Activated T-cell treated with anti-CD3 and anti-CD28 coated beads, Interleukin-2, amount 50 U/mL, for 72 hours (primary cell): ENCODE measurements at places on chromosomes 5 and 9. TPM values are rescaled to one million over a fixed set of nuclear protein-coding genes. Genes with fewer than 3 reads are reported as not detected.

GRCh38 chr5:178507151-178507932, 82.9 kb downstream of the COL23A1 start:
- no peaks in the 10 kb centered on the region for H3K27me3 ChIP-seq
- no peaks in the 10 kb centered on the region for H3K36me3 ChIP-seq
- H3K27ac ChIP-seq, result no peak overlapping the region
- no peak overlapping the region for H3K4me3 ChIP-seq

- no peak overlapping the region for H3K27ac ChIP-seq
- H3K4me3 ChIP-seq, result no peak overlapping the region
- DNase-seq, result no peak
- H3K27me3 ChIP-seq, result peaks cover 4% of the 10 kb centered on the region
Observed at GRCh38 chr9:4324513-4324912, 24.6 kb upstream of the GLIS3 start.

DNA sequence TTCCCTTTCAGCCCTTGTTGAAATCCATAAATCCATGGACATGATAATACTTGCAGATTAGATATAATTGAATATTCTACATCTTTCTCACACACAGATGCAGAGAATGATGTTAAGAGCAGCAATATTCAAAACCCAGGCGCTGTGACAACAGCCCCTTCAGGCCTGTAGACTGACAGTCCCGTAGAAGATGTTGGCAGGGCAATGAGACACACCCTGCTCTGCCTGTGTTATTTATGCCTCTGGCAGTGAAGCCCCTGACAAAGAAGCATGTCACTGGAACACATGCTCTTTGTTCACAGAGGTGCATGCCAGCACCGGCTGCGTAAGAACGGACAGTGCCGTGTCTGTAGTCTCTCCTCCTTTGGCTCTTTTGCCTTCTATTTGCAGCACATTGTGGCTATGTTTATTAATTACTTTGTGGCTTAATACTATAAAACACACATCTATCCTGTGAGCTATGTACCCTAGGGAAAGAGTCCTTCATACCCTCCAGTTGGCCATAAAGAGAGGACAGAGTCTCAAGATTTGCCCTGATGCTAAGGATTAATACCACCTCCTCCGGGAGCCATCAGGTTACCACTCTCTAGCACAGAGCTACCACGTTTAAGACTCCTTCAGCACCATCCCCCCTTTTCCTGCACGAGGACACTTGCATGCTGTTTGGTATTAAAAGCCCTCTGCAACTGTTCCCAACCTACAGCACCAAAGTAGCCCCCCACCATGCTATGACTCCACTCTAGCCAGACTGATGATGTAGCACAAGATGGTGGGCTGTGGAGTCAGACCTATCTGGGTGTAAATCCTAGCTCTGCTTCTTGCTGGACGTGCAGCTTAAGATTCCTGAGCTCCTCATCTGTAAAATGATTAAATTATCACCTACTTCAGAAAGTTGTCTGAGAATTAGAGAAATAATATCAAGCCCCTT, 2.0 kb upstream of the ANP32B start:
- peak overlapping the region; percentile 87 for H3K4me3 ChIP-seq
- peaks cover 6% of the 10 kb centered on the region for H3K36me3 ChIP-seq
- no peak for DNase-seq
- H3K4me1 ChIP-seq, result peaks cover 50% of the 10 kb centered on the region
- no peaks in the 10 kb centered on the region for H3K27me3 ChIP-seq
- peak overlapping the region; percentile 93 for H3K27ac ChIP-seq

DNA sequence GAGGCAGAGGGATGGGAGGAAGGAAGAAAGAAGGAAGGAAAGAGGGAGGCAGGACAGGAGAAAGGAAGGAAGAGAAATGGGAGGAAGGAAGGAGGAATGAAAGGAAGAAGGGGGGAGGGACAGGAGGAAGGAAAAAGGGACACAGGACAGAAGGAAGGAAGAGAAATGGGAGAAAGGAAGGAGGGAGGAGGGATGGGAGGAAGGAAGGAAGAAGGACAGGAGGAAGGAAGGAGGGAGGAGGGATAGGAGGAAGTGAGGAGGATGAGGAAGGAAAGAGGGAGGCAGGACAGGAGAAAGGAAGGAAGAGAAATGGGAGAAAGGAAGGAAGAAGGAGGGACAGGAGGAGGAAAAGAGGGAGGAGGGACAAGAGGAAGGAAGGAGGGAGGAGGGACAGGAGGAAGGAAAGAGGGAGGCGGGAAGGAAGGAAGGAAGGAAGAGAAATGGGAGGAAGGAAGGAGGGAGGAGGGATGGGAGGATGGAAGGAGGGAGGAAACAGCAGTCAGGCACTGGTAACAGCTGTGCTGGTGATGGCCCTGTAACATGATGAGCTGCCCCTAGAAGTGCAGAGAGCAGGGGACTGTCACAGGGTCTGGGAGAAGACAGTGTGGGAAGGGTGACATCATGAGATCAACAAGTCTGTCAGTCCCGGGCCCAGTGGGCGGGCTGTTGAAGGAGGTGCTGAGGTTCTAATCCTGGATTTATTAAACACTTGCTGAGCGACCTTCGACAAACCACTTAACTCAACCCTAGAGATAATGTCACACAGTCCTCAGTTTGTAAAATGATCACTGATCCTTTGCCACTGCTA, 10.7 kb upstream of the IRX1 start:
- DNase-seq, result no peak
- H3K4me3 ChIP-seq, result no peak overlapping the region
- no peaks in the 10 kb centered on the region for H3K4me1 ChIP-seq
- H3K27me3 ChIP-seq, result peaks cover 56% of the 10 kb centered on the region

GRCh38 chr5:124538191-124538590, 208.2 kb downstream of the ZNF608 start:
- peaks cover 22% of the 10 kb centered on the region for H3K27me3 ChIP-seq
- no peak for DNase-seq
- H3K4me3 ChIP-seq, result no peak overlapping the region
- no peaks in the 10 kb centered on the region for H3K4me1 ChIP-seq
- H3K27ac ChIP-seq, result no peak overlapping the region
- H3K36me3 ChIP-seq, result no peaks in the 10 kb centered on the region

DNA sequence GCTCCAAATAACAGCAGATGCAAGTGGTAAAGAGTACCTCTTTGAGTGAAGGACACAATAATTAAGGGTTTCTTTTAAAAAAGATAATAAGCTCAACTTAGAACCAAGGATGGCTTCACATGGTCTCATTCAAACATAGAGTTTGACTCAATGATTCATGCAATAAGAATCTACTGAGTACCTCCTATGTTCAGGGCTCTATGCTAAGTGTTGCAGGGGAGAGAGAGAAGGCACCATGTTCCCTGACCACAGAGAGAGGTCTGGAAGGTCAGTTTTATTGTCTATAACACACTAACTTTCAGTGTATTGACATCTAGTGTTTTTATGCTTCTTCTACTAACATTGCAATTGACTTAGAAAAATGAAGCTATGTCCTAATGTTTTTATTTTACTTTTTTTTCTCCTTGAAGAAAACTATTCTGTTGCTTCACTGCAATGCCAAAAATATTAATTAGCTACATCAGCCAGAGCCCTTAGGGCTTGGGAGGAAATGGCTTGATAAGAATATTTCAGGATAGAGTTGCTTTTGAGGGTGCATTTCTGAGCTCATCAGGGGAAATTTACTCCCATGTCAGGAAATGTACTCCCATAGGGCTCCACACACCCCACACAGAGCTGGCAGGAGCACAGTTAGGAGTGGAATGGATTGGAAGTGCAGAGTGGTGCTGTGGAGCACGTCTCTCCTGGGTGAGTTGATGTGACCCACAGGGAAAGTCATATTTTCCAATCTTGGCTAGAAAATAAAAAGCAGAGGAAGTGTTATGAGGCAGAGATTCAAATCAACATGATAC, 106.6 kb downstream of the PDE8B start:
- DNase-seq, result no peak
- no peak overlapping the region for H3K4me3 ChIP-seq
- no peaks in the 10 kb centered on the region for H3K36me3 ChIP-seq
- H3K27ac ChIP-seq, result no peak overlapping the region
- H3K27me3 ChIP-seq, result no peaks in the 10 kb centered on the region
- H3K4me1 ChIP-seq, result no peaks in the 10 kb centered on the region

GRCh38 chr5:120895660-120896059, 431.6 kb downstream of the PRR16 start:
- H3K27ac ChIP-seq, result no peak overlapping the region
- no peak for DNase-seq
- no peak overlapping the region for H3K4me3 ChIP-seq
- no peaks in the 10 kb centered on the region for H3K36me3 ChIP-seq
- H3K4me1 ChIP-seq, result no peaks in the 10 kb centered on the region
- H3K27me3 ChIP-seq, result no peaks in the 10 kb centered on the region

GRCh38 chr9:133961226-133962165, 30.6 kb downstream of the VAV2 start:
- no peak overlapping the region for H3K27ac ChIP-seq
- H3K4me3 ChIP-seq, result no peak overlapping the region
- H3K36me3 ChIP-seq, result peaks cover 2% of the 10 kb centered on the region
- peaks cover under 1% of the 10 kb centered on the region for H3K4me1 ChIP-seq
- no peak for DNase-seq

DNA sequence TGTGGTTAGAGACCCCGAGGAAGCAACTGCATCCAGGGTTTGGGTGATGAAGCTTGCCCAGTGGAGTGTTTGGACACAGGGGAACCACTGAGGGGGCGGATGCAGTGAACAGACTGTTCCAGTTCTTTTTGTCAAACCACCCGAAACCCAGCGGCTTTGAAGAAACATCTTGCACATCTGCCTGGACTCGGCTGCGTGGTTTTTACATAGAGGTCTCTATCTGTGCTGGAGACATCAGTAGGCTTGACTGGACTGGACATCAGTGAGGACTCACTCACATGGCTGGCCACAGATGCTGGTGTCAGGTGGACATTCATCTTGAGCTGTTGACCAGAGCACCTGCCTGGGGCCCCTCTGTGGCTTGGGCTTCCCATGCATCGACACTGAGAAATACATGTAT, 15.3 kb upstream of the SPATA31E1 start:
- H3K27me3 ChIP-seq, result no peaks in the 10 kb centered on the region
- DNase-seq, result no peak
- no peaks in the 10 kb centered on the region for H3K4me1 ChIP-seq
- no peaks in the 10 kb centered on the region for H3K36me3 ChIP-seq
- no peak overlapping the region for H3K4me3 ChIP-seq

GRCh38 chr9:27665136-27665535, 91.9 kb upstream of the C9orf72 start:
- no peak overlapping the region for H3K4me3 ChIP-seq
- H3K36me3 ChIP-seq, result no peaks in the 10 kb centered on the region
- no peak overlapping the region for H3K27ac ChIP-seq

DNA sequence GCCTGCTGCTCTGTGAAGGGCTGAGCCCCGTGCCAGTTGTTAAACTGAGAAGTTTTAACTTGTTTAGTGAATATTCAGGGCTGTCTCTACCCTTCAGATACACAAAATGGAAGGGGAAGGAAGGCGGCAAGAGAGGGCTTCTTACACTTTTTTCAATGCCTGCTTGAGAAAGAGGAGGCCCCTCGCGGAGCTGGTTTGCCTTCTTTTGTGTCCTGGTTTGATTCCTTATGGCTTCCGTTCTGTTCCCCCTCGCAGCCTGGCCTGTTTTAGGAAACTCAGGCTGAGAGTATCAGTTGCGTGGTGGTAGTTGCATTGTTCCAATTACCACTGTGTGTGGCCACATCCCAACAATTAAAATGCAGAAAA, 1.0 kb downstream of the FAM53C start:
- no peak for DNase-seq
- H3K4me3 ChIP-seq, result peak overlapping the region; percentile 91
- peaks cover 48% of the 10 kb centered on the region for H3K4me1 ChIP-seq
- no peaks in the 10 kb centered on the region for H3K27me3 ChIP-seq
- peak overlapping the region; percentile 98 for H3K27ac ChIP-seq
- peaks cover 6% of the 10 kb centered on the region for H3K36me3 ChIP-seq

DNA sequence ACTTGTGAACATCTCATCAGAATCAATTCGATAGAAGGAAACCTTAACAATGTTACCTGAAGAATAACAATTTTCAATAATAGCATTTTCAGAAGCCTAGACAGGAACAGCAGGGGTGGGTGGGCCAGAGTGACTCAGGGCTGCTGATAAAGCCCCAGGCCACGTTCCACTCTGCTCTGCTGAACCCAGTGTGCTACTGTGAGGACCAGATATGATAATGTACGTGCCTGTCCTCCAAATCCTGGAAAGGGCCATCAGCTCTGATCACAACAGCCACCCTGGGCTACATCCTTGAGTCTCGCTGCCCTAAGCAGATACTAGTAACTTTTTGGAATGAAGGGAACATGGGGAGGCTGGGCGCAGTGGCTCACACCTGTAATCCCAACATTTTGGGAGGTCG, 91.3 kb downstream of the PRRT1B start:
- peaks cover 44% of the 10 kb centered on the region for H3K4me1 ChIP-seq
- peak overlapping the region; percentile 55 for H3K4me3 ChIP-seq
- no peaks in the 10 kb centered on the region for H3K27me3 ChIP-seq
- H3K27ac ChIP-seq, result peak overlapping the region; percentile 96
- H3K36me3 ChIP-seq, result peaks cover 14% of the 10 kb centered on the region

DNA sequence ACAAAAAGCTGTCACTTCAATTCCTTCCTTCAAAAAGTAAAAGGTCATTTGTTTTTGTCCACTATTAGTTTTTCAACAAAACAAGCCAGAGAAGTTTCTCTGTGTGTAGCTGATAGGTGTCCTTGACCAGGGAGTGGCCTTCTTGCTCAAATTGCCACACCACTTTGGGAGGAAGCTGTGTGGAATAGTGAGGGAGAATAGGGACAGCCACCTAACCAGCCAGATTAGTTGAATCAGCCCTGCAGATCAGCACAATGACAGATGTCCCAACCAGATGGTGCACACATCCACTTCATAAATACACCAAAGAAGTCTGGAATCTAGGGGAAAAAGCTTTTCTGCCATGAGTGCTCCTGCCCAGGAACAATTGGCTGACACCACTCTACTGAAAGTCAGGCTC, 37.2 kb downstream of the NREP start:
- DNase-seq, result no peak
- peaks cover 4% of the 10 kb centered on the region for H3K36me3 ChIP-seq
- no peaks in the 10 kb centered on the region for H3K4me1 ChIP-seq

GRCh38 chr5:6246820-6247437, 131.4 kb downstream of the MED10 start:
- H3K4me1 ChIP-seq, result no peaks in the 10 kb centered on the region
- no peak for DNase-seq
- H3K4me3 ChIP-seq, result no peak overlapping the region
- no peak overlapping the region for H3K27ac ChIP-seq
- no peaks in the 10 kb centered on the region for H3K27me3 ChIP-seq
- H3K36me3 ChIP-seq, result no peaks in the 10 kb centered on the region

Gene TMEM252
- total RNA-seq, result not detected

Gene ZFR
- total RNA-seq, result 85.8 TPM

Gene IL3
- 6.2 TPM for total RNA-seq

Gene CDKN2A
- total RNA-seq, result 2.8 TPM

Gene BTNL8
- 0.74 TPM for total RNA-seq

Gene INSYN2B
- total RNA-seq, result not detected
